ENCODE measurements at places on chromosomes 12 and 14. TPM values are rescaled to one million over a fixed set of nuclear protein-coding genes. Genes with fewer than 3 reads are reported as not detected.

PMCH gene
- total RNA-seq = not detected

GRCh38 chr14:39102265-39102968, 618 bp downstream of the SEC23A start:
- peak; percentile 14 for DNase-seq

DNA sequence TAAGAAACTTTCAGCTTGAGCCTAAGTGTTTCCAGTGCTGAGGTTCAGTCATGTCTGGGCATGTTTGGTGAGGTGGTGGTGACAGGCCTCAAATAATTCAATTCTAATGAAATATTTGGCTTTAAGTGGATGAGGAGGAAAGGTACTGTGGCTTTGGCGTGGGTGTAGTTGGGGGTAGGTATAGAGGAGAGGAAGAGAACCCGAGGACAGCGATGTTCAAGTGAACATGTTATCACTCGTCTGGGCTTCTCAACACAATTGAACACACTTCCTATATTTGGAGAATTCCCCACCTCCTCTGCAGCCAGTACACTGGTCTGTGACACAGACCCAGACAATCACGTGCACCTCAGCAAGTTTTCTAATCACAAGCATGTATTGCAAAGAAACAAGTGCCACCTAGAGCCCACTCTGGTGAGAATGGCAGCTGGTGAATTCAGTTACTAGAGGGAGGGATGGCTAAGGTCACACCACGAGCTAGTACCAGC, 53.0 kb downstream of the IFNG-AS1 start:
- peak; percentile 16 for DNase-seq

CISTR gene
- total RNA-seq = not detected

DICER1 gene
- total RNA-seq = 19.5 TPM

DNA sequence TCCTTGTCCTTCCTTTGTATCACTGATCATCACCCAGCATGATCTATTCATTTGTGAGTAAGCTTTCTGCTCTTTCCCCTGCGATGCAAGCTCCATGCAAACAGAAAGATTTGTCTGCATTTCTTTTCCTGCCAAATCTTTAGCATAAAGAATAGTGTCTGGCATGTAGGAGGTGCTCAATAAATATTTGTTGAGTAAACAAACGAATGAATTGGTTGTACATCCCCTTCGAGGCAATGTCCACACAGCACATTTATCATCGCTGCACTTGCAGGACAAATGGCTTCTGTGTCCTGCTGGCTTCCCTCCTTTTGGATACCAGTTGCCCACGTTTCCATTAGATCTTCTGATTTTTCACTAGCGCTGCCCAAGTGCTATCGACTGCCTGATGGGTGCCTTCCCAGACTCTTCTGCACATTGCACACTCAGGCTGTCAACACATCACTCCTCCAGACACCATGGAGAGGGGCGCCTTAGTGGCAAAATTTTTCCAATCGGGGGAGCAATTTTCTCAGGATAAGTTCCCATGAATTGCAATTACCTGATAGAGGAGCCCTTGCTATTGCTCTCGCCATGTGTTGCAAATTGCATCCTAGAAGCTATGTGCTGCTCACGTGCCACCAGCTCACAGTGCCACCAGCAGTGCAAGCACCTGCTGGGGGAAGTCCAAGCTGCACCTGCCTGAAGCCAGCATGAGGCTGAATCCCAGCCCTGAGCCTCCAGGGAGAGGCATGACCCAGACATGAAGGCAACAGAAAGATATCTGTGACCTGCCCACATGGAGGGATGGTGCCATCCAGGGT, 206.6 kb downstream of the KIF26A start:
- no peak for DNase-seq

All from H4 (cell line).